Substantia nigra (tissue), 51 donors: ENCODE measurements at places on chromosomes 11 and 22.

- DNase-seq, result no peak
Measured at GRCh38 chr22:40525250-40525884, 111.2 kb downstream of the MRTFA start.

- DNase-seq, result no peak
Measured at GRCh38 chr11:58039589-58039988, 8.8 kb downstream of the OR6Q1 start.

GRCh38 chr11:111612224-111612623 is 10.0 kb downstream of the SIK2 start:
- no peak for DNase-seq

DNA sequence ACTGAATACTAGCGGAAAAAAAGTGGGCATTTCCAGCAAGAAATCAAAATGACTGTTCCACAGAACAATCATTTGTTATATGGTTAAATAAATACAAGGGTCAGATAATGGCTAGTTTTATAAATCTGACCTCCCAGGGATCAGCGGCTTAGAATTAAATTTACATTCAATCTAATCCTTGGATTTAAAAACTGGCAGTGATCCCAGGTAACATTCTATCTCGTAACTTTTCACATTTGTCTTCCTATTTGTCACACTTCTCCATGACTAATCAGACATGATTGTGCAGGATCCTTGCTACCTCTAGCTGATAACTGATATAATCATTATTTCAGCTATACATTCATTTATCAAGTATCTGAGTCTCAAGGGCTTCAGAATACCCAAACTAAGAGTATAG is 2.9 kb upstream of the MMP3 start:
- DNase-seq, result no peak

GRCh38 chr11:86812981-86813380 is 12.6 kb downstream of the PRSS23 start:
- DNase-seq, result no peak

DNA sequence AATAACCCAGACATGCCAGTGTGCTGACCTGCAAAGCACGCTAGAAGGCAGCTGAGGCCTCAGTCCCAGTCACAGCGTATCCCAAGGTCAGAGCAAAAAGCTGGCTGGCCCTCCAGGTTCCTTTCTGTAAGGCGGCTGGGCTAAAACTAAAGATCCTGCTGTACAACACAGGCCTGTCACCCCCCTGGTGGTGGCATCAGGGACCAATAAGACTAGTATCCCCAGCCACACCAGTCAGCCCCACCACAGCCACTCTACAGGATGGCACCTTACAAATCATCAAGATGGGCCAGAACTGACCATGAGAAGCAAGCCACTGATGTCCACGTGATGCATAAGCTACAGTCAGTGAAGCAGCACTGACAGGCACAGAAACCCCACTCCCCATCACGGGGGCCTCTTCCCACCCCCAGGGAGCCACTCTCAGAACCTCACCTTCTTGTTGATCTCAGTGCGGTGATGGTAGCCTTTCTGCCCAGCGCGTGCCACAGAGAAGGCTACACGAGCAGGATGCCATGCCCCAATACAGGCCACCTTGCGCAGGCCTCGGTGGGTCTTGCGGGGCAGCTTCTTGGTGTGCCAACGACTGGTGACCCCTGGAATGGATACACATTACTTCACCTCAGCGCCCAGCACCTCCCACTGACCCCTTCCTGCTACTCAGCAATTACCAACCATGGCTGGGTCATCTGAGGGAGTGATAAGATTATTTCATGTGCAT is 5.0 kb downstream of the RPL3 start:
- no peak for DNase-seq

DNA sequence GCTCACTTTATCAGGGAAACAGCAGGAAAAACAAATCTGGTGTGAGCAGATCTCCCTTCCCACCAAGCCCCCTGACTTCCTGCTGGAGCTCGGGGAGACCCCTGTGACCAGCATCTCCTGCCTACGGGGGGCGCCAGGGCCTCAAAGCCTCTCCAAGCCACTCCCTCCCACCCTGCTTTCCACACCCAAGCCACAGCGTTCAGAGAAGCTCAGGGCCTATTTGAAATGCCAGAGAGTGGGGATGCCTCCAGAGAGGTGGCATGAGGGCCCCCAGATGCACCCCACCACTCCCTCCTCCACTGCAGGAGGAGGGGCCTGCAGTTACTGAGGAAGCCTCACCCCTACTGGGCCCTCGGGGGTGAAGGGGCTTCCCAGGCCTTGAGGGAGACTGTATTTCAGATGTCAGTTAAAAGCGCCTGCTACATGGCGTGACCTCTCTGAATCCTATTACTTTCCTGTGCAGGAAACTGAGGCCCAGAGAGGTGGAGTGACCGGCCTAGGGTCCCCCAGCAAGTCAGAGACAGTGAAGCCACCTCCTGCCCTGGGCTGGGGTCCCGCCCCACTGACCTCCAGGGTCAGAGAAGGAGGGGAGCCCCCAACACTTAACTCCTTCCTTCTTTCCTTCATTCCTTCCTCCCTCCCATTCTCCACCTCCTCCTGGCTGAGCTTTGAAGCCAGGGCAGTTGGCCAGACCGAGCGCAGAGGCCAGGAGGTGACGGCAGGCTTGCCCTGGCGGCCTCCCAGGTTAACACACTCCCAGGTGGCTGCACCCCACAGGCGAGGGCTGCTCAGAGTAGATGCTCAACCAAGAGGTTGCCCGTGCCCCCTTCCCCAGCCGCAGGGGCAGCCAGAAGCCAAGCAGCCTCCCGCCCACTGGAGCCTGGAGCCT is 6.0 kb upstream of the CDKN1C start:
- no peak for DNase-seq

GRCh38 chr11:132334769-132335280 is 964.4 kb downstream of the NTM start:
- DNase-seq, result no peak
